ENCODE measurements at places on chromosomes 11 and 22.
A peak's percentile ranks its signal among the peaks of the same experiment; 100 is the strongest.

- H3K4me3 ChIP-seq: no peak overlapping the region
- DNase-seq: no peak
- H3K27me3 ChIP-seq: no peaks in the 10 kb centered on the region
- H3K4me1 ChIP-seq: no peaks in the 10 kb centered on the region
- H3K36me3 ChIP-seq: no peaks in the 10 kb centered on the region
- no peak overlapping the region for H3K27ac ChIP-seq
Observed at GRCh38 chr11:110349138-110349996, 53.0 kb upstream of the RDX start.

DNA sequence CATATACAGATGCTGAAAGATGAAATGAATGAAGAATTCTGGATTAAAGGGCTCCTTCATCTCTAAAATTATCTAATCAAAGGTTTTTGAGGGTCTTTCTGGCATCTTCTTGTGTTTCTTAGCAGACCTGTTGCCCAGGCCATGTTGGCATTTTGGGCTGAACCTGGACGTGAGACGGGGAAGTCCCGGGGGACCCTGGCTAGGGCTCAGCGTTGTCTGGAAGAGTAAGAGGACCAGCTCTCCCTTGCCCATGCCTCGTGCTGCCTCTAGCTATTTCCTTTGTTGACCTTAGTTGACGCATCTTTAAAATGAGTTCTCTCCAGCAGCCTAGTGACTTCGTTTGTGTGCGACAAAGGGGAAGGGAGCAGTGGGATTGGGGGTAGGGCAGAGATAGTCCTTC is 152.2 kb downstream of the ST3GAL4 start:
- H3K27ac ChIP-seq: no peak overlapping the region
- no peaks in the 10 kb centered on the region for H3K4me1 ChIP-seq
- DNase-seq: peak; percentile 15

- no peaks in the 10 kb centered on the region for H3K27me3 ChIP-seq
- DNase-seq: no peak
- H3K27ac ChIP-seq: no peak overlapping the region
- no peak overlapping the region for H3K4me3 ChIP-seq
Observed at GRCh38 chr11:58829786-58830185, 14.7 kb downstream of the GLYATL2 start.

DNA sequence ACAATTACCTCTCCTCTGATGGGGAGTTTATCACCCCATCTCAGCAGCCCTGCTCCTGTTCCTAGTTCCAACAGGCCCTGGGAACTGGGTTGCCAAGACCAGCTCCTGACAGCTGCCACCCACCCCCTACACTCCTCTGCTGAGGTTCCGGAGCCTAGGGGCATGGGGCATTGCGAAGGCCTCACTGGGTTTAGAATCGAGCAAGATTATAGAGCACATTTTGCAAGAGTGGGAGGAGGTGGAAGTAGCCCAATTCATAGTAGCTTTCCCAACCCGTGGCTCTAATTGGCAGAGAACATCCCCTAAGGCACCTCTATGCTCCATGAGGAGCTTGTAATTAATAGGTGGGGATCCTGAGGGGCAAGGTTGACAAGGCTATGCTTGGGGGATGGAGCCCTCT is 23.0 kb downstream of the MYEOV start:
- peak; percentile 36 for DNase-seq
- no peaks in the 10 kb centered on the region for H3K27me3 ChIP-seq
- no peak overlapping the region for H3K4me3 ChIP-seq
- peaks cover 14% of the 10 kb centered on the region for H3K4me1 ChIP-seq
- no peaks in the 10 kb centered on the region for H3K36me3 ChIP-seq
- H3K27ac ChIP-seq: no peak overlapping the region

GRCh38 chr22:19723983-19724827 is 866 bp downstream of the GP1BB start:
- H3K4me3 ChIP-seq: no peak overlapping the region
- DNase-seq: no peak
- H3K27ac ChIP-seq: no peak overlapping the region
- peaks cover 10% of the 10 kb centered on the region for H3K27me3 ChIP-seq
- no peaks in the 10 kb centered on the region for H3K36me3 ChIP-seq

- H3K27me3 ChIP-seq: no peaks in the 10 kb centered on the region
- H3K27ac ChIP-seq: no peak overlapping the region
- H3K4me3 ChIP-seq: no peak overlapping the region
- no peaks in the 10 kb centered on the region for H3K36me3 ChIP-seq
- DNase-seq: no peak
- H3K4me1 ChIP-seq: no peaks in the 10 kb centered on the region
Observed at GRCh38 chr11:99638073-99638553, 617.4 kb downstream of the CNTN5 start.

GRCh38 chr11:12906501-12906900 is 102.6 kb upstream of the RASSF10 start:
- DNase-seq: no peak
- H3K4me3 ChIP-seq: no peak overlapping the region
- H3K27me3 ChIP-seq: no peaks in the 10 kb centered on the region
- H3K4me1 ChIP-seq: no peaks in the 10 kb centered on the region
- H3K36me3 ChIP-seq: peaks cover 4% of the 10 kb centered on the region
- no peak overlapping the region for H3K27ac ChIP-seq

All from upper lobe of right lung (tissue), 1 donor.